Panc1 (cell line): ENCODE measurements at places on chromosomes 4 and X.

DNA sequence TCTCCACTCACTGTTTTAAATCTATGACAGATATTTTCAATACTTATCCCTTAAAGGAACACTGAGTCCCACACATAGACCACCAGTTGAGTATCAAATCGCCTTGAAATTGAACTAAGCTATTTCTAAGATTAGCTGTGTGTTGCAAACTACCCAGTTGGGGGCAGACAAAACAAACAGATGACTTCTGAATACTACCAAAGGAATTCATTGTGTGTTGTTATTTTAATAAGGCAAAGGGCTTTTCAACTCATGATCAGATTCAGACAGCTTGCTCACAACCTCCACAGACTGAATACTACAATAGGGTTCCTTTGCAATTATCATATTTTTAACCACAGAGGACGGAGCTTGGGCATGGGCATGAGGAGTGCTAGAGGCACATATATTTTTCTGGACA is 283.0 kb upstream of the GPC4 start:
- DNase-seq: peak; percentile 10

- DNase-seq: no peak
These were observed 106.3 kb downstream of the USP46 start for GRCh38 chr4:52552778-52553177.

GRCh38 chrX:130669233-130669632 is 233.8 kb downstream of the ENOX2 start:
- no peak for DNase-seq

- no peak for DNase-seq
These were observed 38.9 kb downstream of the IGFBP7 start for GRCh38 chr4:57071326-57071725.

- DNase-seq: no peak
These were observed 28.2 kb upstream of the SORBS2 start for GRCh38 chr4:185840201-185840600.

DNA sequence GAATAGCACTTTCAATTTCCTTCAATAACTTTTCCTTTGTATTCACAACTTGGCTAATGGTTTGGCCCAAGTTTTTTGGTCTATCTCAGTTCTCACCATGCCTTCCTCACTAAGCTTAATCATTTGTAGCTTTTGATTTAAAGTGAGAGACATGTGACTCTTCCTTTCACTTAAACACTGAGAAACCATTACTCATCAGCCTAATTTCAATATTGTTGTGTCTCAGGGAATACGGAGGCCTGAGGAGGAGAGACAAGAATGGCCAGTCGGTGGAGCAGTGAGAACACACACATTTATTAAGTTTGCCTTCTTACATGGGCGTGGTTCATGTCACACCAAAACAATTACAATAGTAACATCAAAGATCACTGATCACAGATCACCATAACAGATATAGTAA is 56.7 kb downstream of the TSPAN5 start:
- no peak for DNase-seq

- no peak for DNase-seq
These were observed 60.3 kb upstream of the DDX3X start for GRCh38 chrX:41273638-41274037.

GRCh38 chrX:93420090-93420489 is 253.3 kb downstream of the NAP1L3 start:
- no peak for DNase-seq

GRCh38 chrX:24190500-24191156 is 41.1 kb downstream of the ZFX start:
- DNase-seq: no peak

DNA sequence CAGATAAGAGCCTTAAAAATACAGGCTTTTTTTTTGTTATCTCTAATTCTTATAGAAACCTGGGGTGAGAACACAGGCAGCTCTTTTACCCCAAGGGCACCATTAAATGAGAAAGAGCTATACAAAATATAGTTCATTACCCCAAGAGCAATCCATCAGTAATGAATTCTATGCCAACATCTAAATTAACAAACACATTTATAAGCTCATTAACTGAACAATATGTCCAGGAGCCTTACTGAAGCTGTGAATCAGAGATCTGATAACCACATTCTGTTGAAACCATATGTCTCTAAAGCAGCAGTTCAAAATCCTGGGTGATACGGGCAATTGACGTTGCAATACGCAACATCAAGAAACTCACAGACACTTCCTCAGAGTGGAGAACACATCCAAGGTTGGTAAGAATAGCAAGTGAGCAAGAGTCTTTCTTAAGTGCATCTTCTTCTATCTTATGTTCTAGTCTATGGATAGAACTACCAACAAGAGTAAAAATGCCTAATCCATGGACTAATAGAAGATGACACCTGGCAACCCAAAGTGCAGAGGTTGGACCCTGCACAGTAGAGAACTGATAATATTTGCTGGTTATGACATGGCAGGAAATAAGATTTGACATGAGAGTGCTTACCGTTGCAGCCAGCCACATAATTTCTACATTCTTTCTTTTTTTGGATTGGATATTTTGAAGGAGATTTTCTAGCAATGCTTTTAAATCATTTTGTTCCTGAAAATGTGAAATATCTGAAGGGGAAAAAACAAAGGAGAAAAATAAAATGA is 449.3 kb downstream of the IL15 start:
- no peak for DNase-seq

GRCh38 chr4:86294883-86295282 is 65.0 kb downstream of the MAPK10 start:
- DNase-seq: no peak

DNA sequence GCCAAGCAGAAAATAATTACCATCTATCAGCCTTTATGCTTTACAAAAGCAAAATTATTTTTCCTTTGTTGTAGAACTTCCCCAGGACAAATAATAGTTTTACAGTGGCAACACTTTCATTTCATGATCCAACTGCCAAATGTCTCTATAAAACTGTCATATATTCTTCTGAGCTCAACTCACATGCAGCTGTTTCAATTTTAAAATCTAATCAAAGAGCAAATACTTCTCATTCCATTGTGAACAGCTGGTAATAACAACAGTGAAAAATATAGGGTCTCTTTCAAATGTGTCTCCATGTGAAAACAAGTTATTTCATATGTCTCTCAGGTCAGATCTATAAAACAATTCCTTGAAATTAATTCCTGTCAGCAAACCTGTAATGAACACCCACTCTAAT is 270.6 kb upstream of the SLC7A11 start:
- no peak for DNase-seq

DNA sequence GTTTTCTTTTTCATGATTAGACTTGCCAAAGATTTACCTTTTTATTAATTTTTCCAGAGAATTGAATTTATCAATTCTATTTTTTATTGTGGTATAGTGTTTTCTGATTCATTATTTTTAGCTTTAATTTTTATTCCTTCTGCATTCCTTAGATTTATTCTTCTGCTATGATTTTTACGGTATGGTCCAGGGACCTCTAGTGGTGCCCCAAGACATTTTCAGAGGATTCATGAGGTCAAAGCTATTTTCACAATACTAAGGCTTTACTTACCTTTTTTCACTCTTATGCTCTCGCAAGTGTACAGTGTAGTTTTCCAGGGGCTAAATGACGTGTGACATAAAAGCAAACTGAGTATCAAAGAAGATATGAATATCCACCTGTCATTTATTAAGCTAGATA is 8.0 kb downstream of the RADX start:
- no peak for DNase-seq

DNA sequence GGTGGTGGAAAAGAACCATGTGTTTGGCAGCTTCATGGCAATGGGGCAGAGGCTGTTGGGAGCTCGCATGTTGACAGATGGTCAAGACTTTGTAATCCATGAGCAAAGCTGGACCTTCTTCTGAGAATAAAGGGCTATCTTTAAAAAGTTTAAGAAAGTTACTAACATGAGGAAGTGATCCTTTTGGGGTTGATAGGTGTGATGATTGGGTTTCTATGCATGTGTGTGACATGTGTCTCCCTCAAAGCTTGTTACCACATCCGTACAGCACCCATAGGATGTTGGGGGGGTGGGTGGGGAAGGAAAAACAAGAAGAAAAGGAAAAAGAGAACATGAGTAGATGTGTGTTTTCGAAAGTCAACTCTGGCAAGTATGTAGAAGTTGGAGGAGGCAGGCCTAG is 123.0 kb upstream of the TLR3 start:
- no peak for DNase-seq

DNA sequence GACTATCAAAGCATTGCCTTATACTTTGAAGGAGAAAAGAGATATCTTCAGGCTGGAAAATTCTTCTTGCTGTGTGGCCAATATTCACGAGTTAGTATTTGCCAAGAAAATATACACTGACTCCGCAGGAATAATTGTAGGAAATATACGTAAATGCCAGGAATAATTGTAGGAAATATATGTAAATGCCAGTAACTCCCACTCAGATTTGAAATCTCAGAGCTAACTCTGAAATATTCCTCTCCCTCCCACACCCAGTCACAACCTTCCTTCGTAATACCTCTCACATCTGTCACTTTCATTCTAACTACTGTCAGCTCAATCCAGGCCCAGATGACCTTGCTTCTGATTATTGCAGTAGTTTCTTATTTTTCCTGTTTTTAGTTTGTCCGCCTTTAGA is 73.5 kb downstream of the WDR19 start:
- no peak for DNase-seq

GRCh38 chrX:67784712-67785111 is 240.9 kb downstream of the AR start:
- DNase-seq: no peak

DNA sequence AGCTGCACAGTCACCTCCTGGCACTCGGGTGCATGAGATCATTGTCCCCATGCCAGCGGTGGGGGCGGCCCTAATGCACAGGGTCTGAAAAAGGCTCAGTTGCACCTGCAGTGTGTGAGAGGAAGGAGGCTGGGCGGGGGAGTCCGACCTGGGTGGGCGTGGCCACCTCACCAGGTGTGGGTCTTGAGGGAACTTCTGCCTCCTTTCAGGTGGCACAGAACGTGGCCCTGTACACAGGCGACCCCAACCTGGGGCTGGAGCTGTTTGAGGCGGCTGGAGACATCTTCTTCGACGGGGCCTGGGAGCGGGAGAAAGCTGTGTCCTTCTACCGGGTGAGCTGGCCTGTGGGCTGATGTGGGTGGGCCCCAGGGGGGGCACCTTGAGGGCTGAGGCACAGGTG is 34.3 kb upstream of the HTRA3 start:
- DNase-seq: no peak

DNA sequence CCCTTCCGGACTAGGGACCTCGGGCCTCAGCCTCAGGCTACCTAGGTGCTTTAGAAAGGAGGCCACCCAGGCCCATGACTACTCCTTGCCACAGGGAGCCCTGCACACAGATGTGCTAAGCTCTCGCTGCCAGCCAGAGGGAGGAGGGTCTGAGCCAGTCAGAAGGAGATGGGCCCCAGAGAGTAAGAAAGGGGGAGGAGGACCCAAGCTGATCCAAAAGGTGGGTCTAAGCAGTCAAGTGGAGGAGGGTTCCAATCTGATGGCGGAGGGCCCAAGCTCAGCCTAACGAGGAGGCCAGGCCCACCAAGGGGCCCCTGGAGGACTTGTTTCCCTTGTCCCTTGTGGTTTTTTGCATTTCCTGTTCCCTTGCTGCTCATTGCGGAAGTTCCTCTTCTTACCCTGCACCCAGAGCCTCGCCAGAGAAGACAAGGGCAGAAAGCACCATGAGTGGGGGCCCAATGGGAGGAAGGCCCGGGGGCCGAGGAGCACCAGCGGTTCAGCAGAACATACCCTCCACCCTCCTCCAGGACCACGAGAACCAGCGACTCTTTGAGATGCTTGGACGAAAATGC is at the start of gene WAS:
WAS (plus strand) TSS at position 389 of the 572 bp plus-strand sequence; CDS start at position 444, 55 bp downstream.
- DNase-seq: no peak

GRCh38 chr4:149754526-149754925 is 61.1 kb downstream of the IQCM start:
- DNase-seq: no peak

DNA sequence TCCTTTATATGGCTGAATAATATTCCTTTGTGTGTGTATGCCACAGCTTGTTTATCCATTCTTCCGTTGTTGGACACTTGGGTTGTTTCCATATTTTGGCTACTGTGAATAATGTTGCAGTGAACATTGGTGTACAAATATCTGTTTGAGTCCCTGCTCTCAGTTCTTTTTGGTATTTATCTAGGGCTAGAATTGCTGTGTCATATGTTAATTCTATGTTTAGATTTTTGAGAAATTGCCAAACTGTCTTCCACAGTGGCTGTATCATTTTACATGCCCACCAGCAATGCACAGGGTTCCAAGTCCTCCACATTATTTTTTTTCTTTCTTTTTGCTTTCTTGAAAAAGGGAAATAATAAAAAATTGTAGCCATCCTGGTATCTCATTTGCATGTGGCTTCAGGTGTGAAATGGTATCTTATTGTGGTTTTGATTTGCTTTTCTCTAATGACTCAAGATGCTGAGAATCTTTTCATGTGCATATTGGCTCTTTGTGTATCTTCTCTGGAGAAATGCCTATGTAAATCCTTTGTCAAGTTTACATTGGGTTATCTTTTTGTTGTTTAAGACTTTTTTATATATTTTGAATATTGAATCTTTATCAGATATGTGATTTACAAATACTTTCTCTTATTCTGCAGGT is 129.7 kb downstream of the RAPGEF2 start:
- DNase-seq: no peak

- no peak for DNase-seq
These were observed 123.6 kb downstream of the PDHA2 start for GRCh38 chr4:95963456-95963855.

GRCh38 chr4:6986072-6986780 is 56.9 kb upstream of the TADA2B start:
- no peak for DNase-seq

DNA sequence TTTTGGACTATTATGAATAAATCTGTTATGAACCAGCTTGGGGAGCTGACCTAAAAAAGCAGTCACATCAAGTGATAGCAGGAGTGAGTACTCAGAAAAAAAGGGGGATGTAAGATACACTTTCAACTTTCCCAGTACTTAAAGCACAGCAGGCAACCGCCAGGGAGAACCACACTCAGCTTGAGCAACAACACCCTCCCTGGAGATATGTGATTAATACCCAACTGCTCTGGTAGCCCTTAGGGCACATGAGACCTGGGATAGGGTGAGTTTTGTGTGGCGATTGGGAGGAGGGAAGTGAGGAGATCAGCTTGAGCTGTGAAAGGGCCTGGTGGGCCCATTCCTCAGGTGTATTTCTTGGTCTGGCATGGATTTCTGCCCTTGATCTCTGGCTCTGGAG is 220.3 kb upstream of the SFRP2 start:
- no peak for DNase-seq

DNA sequence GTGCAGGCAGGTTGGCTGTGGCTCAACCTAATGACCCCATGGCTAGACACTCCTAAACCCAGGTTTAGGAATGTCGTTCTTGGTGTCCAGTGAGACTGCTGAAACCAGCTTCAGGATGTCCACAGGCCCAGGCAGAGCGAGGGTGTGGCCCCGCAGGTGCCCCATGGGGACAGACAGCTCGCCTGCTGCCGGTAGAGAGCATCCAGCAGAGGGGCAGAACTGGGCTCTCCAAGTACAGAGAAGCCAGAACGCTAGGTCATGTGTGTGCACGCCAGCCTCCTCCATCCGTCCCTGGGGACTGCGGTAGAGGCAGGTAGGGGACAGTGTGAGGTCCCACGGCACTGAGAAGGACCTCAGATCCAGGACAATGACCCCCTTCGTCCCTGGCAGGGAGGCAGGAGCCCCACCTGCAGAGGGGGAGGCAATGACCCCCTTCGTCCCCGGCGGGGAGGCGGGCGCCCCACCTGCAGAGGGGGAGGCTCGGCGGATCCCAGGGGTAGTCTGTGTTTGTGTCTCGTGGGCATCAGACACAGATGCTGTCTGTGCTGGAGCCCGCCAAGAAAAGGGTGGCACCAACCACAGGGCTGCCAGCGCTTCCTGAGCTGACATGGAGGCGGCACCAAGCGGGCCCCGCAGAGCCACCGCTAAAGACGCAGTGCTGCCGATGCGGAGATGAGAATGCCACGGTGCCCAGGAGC is 118.4 kb downstream of the FAM53A start:
- DNase-seq: no peak

GRCh38 chr4:179625406-179625805 is 2183.2 kb upstream of the AGA start:
- no peak for DNase-seq
